Left renal cortex interstitium (tissue), 4 donors: ENCODE measurements at places on chromosomes 6 and 20.

GRCh38 chr6:34589140-34589539, 33.0 kb upstream of the SPDEF start:
- no peak for DNase-seq

DNA sequence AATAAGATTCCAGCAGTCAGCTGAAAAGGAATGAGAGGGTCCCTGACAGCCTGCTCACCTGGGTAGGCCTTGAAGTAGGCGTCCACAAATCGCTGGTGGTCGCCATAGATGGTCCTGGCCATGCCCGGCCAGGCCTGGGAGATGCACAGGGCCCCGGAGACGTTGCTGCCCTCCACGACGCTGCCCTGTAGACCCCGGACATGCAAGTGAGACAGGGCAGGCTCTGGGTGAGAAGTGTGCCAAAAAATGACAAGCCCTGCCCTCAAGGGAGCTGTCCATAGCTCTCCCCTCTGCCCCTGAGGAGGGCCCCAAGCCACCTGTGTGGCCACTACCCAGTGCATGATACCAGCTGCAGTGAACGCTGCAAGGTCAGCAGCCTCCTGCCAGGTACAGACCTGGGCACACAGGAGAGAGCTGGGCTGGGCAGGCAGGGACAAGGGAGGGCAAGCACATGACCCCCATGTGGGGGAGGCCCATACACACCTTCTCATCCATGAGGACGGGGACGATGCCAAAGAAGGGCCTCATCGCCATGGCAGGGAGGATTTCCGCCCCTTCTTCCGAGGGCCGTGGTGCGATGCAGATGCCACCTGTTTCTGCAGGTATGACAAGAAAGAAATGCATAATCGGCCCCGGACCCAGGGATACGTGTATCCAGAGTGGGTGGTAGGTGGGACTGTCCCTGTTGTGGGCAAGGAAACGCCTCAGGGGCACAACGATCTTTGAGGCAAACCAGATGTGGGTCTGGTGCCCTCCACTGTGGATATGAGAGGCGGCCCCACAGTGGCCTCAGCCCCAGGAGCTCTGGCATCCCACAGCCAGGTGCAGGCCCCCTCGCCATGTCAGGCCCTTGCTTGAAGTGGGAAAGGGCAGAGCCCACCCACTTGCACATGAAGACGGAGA, 21.2 kb upstream of the APMAP start:
- no peak for DNase-seq

GRCh38 chr6:168376120-168376519, 56.5 kb upstream of the DACT2 start:
- DNase-seq: no peak

DNA sequence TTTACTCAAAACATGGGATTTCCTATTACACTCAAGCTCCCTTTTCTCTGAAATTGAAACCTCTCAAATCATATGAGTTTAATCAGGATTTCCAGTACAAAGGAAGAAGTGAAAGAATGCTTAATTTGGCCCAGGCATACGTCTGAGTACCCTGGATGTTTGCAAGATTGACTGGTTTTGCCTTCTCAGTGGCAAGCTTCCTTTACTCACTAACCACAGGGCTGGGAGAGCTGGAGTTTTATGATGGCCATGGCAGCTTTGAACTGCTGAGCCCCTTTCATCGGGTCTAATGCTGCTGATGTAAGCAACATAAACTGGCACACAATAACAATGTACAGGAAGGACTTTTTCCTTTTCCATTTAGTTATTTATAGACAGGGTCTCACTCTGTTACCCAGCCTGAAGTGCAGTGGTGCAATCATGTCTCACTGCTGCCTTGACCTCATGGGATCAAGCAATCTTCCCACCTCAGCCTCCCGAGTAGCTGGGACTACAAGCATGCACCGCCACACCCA, 194.8 kb downstream of the SLC35F1 start:
- DNase-seq: no peak

DNA sequence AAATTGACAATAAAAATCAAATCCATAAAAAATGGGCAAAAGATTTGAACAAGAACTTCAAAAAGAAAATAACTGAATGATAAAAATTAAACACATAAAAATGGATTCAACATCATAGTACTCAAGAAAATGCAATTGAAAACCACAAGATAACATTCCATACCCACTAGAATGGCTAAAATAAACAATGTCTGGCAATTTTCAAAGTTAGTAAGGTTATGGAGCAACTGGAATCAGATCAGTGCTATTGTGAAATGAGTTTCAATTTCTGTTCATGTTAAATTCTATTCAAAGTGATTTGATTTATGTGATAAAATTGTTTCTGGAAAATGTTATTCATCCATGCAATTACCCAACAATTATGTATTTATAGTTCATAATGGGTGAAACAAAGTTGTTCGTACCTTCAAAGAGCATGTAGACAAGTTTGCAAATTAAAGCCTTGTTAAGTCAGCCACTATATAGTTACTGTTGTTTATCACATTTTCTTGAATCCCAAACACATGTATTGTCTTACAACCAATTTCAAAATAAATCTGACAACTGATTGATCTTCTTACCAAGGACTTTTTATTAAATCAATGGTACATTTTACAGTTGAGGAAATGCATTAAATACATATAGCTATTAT, 151.5 kb upstream of the CENPW start:
- DNase-seq: no peak

GRCh38 chr6:87639373-87639772, 49.4 kb downstream of the ORC3 start:
- DNase-seq: no peak

- DNase-seq: no peak
Observed at GRCh38 chr6:137353346-137353745, 134.2 kb upstream of the IFNGR1 start.

DNA sequence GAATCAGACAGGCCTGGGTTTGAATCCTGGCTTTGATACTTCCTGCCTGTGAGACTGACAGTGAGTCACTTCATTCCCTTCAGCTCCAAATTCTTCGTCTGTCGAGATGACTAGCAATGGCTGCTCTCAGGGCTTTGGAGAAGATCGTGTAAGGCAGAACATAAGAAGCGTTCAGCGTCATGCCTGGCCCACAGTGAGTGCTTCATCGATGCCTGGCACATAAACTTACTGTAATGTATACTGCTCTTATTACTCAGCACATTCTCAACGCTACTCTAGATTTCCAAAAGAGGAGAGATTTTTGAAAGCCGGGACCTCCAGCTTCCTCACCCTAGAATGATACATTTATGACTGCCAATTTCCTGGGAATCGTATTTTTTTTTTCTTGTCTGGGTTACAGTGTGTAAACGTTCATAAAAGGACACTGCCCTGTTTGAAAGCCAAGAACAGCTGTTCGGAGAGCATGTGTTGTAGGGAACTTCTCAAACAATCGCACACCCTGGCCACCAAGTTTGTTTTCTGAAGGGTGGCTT, 16.2 kb upstream of the BCAS1 start:
- no peak for DNase-seq

DNA sequence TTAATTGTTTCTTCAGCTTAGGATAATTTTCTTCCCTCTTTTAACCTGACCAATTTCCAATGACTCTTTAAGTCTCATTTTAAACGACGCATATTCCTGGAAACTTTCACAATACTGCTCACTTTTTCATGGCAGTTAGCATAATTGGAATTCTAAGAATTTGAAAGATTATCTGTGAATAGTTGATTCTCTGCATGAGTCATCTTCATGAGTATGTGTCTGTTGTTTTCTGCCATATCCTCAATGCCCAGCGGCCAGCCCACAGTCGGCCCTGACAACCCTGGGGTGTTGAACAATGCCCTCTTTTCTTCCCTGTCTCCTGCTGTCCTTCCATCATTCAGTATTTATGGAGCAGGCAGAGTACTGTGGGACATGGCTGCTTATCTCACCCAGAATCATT, 554.2 kb downstream of the CDH26 start:
- DNase-seq: no peak

DNA sequence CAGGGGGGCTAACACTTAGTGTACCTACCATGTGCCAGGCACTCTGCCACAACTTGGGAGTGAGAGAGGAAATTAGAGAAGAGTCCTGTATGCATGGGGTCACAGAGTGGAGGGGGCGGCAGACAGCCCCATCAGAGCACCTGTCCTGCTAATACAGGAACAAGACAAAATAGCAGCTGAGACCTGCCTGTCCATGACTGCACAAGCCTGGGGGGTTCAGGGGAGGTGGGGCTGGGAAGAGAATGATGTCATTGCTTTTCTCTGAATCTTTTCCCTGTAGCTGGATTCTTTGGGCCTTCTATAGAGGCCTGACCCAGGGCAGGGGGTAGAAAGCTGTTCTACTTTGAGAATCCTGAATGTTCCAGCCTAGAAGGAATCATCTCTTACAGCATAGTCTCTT, 37.4 kb downstream of the FOXP4 start:
- no peak for DNase-seq

DNA sequence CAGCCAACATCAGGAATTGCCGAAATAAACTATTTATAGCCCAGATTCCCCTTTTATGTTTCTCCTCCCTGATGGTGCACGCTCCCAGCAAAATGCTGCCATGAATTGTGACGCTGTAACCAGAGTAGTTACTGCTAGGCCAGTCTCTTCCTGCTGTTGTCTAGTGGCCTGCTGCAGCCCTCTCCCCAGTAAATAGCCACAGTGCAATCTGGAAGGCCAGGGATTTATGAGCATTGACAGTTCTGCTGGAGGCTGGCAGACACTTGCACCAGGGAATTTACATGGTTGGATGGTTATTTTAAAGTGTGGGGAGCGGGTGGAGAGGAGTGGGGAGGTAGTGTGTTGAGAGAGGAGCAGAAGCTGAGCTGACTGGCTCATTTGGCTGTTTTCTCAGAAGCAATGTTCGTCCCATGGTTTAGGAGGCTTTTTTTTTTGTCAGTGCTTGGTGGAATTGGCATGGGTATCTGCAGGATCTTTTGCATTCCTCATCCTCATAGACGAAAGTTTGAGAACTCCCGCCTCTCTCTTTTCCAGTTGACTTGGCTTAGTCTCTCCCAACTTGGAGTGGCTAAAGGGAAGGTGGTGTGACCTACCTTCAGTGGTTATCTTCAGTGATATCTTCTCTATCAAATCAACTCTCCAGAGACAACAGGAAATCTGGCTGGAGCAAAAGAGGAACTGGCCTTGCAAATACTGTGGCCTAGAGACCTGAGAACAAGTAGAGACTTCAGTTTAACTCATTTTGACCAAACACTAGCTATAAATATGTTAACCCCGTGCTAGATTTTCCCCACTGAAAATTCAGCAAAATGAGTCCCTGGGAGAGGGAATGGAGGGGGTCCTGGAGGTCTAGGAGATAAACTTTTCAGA, 99.3 kb upstream of the VSTM2L start:
- DNase-seq: peak; percentile 40

DNA sequence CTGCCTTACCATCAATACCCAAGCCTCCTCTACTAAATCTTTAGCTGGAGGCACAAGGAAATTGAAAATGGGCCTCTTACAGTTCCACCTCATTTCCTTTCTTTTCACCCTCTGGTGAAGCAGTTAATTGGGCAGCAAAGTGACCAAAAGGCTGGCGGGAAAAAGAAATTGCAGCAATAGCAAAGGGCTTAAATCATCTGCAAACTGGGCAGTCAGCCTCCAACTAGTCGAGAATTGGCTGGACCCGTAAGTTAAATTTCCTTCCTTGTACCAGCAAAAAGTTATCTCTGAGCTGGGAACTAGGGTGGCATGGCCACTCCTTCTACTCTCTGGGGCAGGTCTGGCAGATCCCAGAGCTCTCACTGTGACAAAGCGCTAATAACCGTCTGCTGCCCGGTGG, 33.5 kb downstream of the GHRH start:
- no peak for DNase-seq

GRCh38 chr20:37236462-37236861, 25.2 kb downstream of the GHRH start:
- no peak for DNase-seq

DNA sequence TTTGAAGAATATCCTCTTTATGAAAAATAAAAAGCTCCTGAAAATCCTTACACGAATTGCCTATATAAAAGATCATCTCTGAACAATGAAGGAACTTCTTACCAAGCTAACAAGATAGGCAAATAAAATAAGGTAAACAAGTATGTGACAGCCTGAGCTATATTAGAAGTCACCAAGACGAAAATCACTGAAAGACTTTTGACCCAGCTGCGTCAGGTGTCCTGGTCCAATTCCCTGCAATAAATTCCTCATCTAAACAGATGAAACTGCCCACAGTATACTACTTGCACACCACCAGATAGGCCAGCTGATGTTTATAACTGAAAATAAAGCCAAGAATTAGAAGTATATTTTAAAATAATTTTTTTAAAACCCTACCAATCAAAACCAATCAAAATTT, 67.4 kb upstream of the RUNX2 start:
- DNase-seq: no peak

GRCh38 chr6:22411376-22412105, 114.7 kb upstream of the PRL start:
- DNase-seq: no peak

GRCh38 chr6:16903470-16903869, 142.2 kb upstream of the ATXN1 start:
- no peak for DNase-seq

GRCh38 chr20:36688630-36689029, 42.6 kb upstream of the SLA2 start:
- no peak for DNase-seq

GRCh38 chr6:74720923-74721322, 484.9 kb downstream of the COL12A1 start:
- no peak for DNase-seq

DNA sequence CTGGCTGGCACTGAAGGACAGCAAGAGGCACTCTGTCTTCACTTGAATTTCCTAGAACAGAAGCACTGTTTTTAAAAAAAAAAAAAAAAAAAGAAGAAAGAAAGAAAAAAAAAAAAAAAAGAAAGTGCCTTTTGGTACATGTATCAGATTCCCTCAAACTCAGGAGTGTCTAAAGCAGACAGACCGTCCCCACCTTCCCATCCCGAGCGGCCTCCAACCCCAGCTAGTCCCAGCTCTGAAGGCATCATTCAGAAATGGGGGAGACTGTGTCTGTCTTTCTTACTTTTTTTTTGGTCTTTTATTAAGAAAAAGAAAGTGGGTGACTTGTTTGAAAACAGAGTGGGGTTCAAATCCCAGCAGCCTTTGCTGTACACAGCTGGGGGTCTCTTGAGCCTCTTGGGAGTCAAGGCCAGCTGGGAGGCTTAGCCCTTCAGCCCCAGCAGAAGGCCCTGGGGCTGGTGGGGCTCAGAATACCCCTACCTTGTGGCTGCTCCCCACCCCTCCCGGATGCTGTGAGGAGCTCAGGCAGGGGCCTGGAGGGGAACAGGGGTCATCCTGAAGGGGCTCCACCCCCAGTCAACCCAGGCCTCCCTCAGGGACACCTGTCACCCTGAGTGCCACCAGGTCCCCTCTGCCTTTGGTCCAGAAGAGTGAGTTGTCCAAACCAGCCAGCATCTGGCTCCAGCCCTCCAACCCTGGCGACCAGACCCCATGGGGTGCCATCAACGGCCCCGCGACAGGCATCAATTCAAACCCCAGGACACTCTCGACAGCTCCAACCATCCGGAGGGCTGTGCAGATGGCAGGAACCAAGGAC, 128.3 kb downstream of the TAF4 start:
- no peak for DNase-seq

- no peak for DNase-seq
Observed at GRCh38 chr6:158379336-158379735, 67.1 kb downstream of the TULP4 start.

- DNase-seq: no peak
Observed at GRCh38 chr6:37983720-37984501, 164.4 kb downstream of the ZFAND3 start.

- DNase-seq: no peak
Observed at GRCh38 chr20:10115021-10115420, 80.2 kb downstream of the ANKEF1 start.
